ENCODE measurements at places on chromosomes 3 and 15.

DNA sequence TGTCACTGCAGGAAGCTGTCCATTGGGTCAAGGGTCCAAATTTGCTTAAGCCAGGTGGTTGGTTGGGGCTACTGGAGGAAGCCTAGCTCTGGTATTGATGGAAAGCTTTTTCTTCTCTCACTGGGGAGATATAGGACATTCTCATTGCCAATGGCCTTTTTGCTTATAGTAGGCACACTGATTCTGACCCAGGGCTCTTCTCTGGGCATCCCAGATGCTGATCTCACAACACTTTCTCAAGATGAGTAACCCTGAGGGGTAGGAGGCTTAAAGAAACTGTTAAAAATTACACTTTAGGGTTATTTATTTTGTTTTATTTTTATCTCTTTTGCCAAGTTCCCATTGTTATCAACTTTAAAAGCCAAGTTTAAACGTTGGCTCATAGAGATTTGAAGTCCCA is 337.8 kb downstream of the LRRC3B start:
- no peak for DNase-seq

DNA sequence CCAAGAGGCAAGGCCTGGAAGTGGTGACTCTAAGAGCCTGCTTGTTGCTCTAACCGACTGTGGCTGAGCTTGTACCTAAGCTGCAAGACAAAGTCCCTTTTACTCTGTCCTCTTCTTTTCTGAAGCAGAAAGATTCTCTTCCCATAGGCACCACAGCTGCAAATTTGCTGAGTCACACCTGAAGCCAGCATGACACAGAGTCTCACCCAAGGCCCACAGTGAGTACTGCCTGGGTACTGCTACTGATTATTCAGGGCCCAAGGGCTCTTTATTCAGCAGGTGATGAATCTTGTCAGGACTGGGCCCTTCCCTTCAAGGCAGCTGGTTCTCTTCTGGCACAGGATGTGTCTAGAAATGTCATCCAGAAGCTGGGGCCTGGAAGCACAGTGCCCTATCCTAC is 18.9 kb upstream of the TIGIT start:
- no peak for DNase-seq

DNA sequence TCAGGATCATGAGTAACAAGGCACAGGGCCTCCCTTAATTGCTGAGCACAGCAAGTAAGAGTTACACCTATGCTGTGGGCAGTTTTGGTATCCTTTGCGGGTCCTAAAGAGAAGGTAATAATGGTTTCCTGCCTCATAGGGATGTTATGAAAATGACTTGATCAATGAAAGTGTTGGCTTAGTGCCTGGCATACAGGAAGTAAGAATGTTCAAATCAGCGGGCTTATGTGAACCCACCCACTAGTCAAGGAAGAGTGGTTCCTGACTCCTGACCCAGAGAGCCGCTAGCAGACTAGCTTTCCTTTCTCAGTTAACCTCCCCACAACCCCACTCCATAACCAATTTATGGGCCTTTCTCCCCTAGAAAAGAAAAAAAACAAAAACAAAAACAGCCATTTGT is 5.2 kb upstream of the ADAMTS9 start:
- DNase-seq, result no peak

GRCh38 chr15:71226536-71227455 is 111.5 kb downstream of the THSD4 start:
- DNase-seq, result no peak

- no peak for DNase-seq
Measured at GRCh38 chr15:81189583-81190283, 6.9 kb upstream of the IL16 start.

DNA sequence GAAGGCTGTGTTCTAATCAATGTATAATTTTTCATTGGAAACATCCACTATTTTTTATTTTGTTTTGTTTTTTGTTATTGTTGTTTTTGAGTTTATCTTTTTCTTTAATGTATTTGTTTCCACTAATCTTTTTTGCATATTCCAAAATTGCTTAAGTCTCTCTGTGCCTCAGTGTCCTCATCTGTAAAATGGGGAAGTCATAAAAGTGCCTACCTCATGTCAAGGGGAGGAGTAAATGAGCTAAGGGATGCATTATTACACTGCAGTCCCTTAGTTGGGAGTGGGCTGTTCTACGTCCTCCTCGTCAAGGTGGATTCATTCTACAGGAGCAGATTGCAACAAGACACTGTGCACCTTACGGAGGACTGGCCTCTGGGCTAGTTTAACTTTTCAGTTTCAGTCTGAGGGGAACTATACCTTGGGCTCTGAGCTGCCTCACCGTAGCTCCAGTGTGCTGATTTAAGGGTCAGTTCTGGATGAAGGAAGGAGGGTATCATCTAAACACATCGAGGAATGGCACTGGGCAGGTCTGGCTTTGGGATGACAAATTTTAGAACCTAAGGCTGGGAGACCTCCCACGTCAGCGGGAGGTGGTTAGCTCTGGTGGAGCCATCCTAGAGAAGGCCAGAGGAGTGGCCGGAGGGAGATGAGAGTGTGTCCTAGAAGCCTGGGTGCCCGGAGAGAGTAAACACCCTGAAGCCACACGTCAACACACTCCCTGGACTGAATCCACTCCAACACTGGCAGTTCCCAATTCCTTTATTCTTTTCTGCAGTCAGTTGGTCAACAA is 5.1 kb upstream of the SRP14 start:
- no peak for DNase-seq

GRCh38 chr15:85580879-85581278 is 200.5 kb downstream of the AKAP13 start:
- no peak for DNase-seq

- DNase-seq, result no peak
Measured at GRCh38 chr15:33402600-33402999, 91.8 kb downstream of the RYR3 start.

GRCh38 chr3:111143-112069 is 85.2 kb upstream of the CHL1 start:
- DNase-seq, result no peak

DNA sequence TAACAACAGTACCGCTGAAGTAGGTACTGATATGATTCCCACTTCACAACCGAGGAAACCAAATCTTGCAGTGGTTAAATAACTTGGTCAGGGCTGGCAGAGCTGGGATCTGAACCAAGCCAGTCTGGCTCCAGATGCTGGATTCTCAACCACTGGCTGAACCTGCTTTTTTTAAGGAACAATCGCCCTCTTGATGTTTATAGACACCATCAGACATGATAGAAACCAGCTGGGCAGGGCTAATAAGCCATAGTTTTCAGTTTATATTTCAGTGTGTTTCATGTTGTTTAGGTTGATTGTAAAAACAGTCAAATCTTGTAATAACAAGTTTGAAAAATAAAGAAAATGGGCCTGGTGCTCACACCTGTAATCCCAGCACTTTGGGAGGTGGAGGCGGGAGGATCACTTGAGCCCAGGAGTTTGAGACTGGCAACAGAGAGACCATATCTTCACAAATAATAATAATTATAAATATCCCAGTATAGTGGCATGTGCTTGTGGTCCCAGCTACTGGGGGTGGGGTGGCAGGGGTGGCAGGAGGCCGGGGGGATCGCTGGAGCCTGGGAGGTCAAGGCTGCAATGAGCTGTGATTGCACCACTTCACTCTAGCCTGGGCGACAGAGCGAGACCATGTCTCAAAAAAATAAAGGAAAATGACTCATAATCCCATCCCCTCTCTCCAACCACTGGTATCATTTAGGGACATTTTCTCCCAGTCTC is 36.7 kb downstream of the XYLB start:
- DNase-seq, result no peak

- no peak for DNase-seq
Measured at GRCh38 chr3:171317171-171317570, 143.0 kb downstream of the TNIK start.

- DNase-seq, result no peak
Measured at GRCh38 chr15:54815556-54815955, 381.2 kb downstream of the RSL24D1 start.

- DNase-seq, result no peak
Measured at GRCh38 chr3:150144191-150144708, 173.6 kb upstream of the PFN2 start.

- DNase-seq, result no peak
Measured at GRCh38 chr15:85503151-85503799, 122.9 kb downstream of the AKAP13 start.

DNA sequence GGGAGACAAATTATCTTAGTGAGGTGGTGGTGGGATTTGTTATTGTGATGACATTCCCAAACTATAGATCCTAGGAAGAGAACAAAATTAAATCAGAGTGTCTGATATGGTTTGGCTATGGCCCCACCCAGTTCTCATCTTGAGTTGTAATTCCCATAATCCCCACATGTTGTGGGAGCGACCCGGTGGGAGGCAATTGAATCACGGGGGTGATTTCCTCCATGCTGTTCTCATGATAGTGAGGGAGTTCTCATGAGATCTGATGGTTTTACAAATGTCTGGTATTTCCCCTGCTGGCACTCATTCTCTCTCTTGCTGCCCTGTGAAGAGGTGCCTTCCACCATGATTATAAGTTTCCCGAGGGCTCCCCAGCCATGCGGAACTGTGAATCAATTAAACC is 62.0 kb downstream of the RPL22L1 start:
- no peak for DNase-seq

DNA sequence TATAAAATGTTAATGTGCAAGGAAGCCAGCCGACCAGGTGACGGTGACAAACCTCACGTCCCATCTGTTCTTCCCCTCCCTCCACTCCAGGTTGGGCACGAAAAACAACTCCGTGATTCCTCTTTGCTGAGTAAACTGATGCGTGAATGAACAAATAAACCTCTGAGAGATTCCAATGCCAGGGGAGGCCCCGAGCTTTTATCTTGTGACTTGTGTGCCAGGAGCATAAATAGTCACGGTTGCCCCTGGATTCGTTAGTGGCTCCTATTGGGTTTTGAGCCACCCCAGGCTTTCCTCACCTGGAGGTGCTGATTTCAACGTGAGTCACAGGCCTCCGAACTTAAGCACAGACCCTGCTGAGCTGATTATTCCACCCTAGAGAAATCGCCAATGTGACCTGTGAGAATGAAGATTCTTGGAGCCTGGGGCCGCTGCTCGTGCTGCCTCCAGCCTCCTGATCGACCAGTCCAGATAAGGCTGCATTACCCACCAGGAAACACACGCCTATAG is 119.2 kb downstream of the SHQ1 start:
- DNase-seq, result no peak

- no peak for DNase-seq
Measured at GRCh38 chr3:106176734-106177133, 307.9 kb upstream of the CBLB start.

GRCh38 chr3:66115858-66116654 is 77.3 kb upstream of the MAGI1 start:
- DNase-seq, result no peak

GRCh38 chr15:44033894-44034293 is 161.2 kb downstream of the FRMD5 start:
- no peak for DNase-seq

GRCh38 chr15:63276342-63277037 is 915 bp upstream of the APH1B start:
- no peak for DNase-seq

- DNase-seq, result no peak
Measured at GRCh38 chr3:143035466-143036211, 34.3 kb downstream of the U2SURP start.

- DNase-seq, result no peak
Measured at GRCh38 chr3:188656196-188656982, 502.4 kb downstream of the LPP start.

DNA sequence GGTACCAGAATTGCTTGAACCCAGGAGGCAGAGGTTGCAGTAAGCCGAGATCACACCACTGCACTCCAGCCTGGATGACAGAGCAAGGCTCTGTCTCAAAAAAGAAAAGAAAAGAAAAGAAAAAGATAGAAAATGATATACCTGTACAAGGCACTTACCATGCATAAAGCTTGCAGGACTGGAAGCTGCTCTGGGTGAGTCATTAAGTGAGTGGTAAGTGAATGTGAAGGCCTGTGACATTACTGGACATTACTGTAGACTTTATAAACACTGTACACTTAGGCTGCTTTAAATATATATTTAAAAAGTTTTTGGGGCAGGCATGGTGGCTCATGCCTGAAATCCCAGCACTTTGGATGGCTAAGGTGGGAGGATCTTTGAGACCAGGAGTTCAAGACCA is 99.2 kb downstream of the SLMAP start:
- DNase-seq, result no peak

GRCh38 chr15:74222240-74223119 is 13.6 kb upstream of the CCDC33 start:
- DNase-seq, result no peak

- DNase-seq, result no peak
Measured at GRCh38 chr3:58063022-58063815, 55.0 kb downstream of the FLNB start.

DNA sequence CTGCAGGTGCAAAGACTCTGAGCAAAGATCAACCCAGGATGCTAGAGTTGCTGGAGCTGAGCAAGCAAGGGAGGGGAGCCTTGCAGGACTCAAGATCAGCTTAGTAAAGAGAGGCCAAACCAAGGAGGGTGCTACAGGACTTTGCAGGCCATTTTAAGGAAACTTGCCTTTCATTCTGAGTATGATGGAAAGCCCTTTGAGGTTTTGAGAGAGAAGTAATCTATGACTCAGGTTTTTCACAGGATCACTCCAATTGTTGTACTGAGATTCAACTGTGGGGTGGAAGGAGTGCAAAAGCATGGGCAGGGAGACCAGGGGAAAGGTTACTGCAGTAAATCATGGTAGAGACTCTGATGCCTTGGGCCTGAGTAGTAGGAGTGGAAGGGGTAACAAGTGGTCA is 260.4 kb upstream of the GPR149 start:
- no peak for DNase-seq

GRCh38 chr3:151113343-151113742 is 27.9 kb downstream of the MED12L start:
- DNase-seq, result no peak

DNA sequence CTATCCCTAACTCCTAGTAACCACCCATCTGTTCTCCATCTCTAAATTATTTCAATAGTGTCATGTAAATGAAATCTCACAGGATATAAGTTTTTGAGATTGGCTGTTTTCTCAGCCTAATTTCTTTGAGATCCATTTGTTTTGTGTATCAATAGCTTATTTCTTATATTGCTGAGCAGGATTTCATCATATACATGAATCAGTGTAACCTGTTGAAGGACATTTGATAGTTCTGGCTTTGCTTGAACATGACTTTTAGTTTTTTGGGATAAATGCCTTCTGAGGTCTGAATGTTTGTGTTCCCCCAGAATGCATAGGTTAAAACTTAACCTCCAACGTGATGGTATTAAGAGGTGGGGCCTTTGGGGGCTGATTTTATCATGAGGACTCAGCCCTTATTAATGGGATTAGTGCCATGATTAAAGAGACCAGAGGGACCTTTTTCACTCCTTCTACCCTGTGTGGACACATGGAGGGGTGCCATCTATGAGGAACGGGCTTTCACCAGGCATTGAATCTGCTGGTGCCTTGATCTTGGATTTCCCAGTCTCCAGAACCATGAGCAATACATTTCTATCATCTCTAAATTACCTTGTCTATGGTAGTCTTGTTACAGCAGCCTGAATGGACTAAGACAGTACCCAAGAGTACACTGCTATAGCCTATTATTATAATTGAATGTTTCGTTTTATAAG is 118.3 kb downstream of the FNDC3B start:
- no peak for DNase-seq

- DNase-seq, result no peak
Measured at GRCh38 chr15:77201665-77202064, 130.8 kb upstream of the TSPAN3 start.

- no peak for DNase-seq
Measured at GRCh38 chr3:83524901-83525300, 1433.9 kb upstream of the CADM2 start.

Data from stimulated activated CD4-positive, alpha-beta T cell treated with anti-CD3 and anti-CD28 coated beads, Interleukin-1b, Interleukin-23, amount 100 ng/mL, for 1 hour (primary cell).